NCI-H1417 treated with DMSO at 0.1 percent for 48 hours (cell line): ENCODE measurements at places on chromosomes 11 and 22.

GRCh38 chr11:120722524-120722923 is 211.0 kb downstream of the GRIK4 start:
- DNase-seq = no peak

- no peak for DNase-seq
Observed at GRCh38 chr11:92211576-92212167, 12.9 kb upstream of the FAT3 start.

DNA sequence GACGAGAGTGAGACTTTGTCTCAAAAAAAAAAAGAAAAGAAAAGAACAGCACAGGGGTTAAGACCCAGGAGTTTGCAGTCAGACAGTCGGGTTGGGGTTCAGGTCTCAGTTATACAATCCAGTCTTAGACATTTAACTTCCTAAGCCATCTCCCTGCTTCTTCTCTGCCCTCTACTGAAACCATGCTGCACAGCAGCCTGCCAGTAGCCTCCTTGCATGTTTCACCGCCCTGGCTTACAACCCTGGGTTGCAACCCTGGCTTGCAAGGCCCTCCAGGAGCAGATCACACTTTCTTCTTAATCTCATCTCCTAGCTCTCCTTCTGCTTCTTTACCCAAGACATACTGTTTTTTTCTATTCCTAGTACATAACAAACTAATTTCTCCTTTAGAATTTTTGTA is 5.9 kb upstream of the B3GAT3 start:
- no peak for DNase-seq

- DNase-seq = no peak
Observed at GRCh38 chr11:65489706-65490320, 9.0 kb upstream of the MALAT1 start.

- no peak for DNase-seq
Observed at GRCh38 chr11:44248109-44248508, 61.8 kb downstream of the ALX4 start.

- DNase-seq = no peak
Observed at GRCh38 chr11:108501396-108501795, 3.2 kb upstream of the POGLUT3 start.

DNA sequence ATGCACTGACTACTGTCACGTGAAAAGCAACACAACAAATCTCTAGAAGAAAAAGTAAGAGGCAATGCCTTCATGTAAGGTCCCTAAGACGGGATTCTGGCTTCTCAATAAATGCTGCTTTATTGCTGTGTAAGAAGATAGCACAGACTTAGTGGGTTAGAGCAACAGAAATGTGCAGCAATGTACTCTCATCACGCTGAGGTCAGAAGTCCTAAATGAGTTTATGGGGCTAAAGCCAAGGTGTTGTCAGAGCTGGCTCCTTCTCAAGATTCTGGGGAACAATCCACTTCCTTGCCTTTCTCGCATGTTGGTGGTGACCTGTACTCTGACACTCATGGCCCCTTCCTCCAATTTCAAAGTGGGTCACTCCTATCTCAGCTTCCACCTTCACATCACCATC is 93.4 kb downstream of the SHANK2 start:
- no peak for DNase-seq

GRCh38 chr11:18196532-18196931 is 23.9 kb downstream of the MRGPRX4 start:
- no peak for DNase-seq

- no peak for DNase-seq
Observed at GRCh38 chr11:117273550-117274289, 17.4 kb upstream of the BACE1-AS start.

GRCh38 chr22:39205344-39206021 is 39.3 kb downstream of the PDGFB start:
- DNase-seq = no peak

- DNase-seq = no peak
Observed at GRCh38 chr22:42431401-42432019, 693 bp downstream of the NFAM1 start.

DNA sequence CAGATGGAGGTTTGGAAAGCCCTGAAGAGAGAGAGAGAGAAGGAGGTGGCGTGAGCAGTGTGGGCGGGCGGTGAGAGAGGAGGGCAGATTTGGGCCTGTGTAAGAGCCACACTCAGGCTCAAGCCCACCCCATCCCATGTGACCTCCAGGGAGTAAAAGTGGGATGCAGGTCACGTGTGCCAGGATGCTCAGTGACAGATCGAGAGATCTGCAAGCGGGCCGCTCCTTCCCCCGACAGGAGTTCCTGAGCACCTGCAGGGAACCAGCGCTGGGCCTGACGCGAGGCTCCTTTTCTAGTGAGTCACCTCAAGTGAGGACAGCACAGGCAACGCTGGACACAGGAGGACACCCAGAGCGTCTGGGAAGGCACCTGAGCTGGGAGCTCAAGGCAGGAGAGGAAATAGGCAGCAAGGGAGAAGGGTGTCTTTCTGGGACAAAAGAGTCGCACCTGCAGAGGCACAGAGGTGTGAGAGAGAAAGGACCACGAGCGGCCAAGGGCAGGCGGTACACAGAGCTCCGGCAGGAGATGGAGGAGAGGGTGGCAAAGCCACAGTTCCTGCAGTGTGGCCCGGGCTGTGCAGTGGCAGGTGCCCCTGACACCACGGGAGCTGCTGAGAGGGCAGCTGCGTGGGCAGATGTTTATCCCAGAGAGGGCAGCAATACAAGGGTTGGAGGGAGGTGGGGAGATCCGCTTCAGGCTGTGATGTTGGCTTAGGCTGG is 1294.8 kb downstream of the TBC1D22A start:
- no peak for DNase-seq

DNA sequence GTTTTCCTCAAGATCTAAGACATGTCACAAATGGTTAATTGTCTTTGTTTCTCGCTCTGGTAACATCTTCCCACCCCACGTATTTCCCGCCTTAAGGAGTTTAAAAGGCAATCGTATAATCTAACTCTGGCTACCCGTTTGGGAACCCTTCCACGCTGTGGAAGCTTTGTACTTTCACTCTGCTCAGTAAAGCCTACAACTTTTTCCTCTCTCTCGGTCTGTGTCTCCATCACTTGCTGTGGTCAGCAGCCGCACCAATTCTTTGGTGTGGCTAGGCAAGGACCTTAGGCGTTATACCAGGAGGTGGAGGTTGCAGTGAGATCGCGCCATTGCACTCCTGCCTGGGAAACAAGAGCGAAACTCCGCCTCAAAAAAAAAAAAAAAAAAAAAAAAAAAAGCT is 1430.1 kb downstream of the LRRC4C start:
- DNase-seq = no peak

DNA sequence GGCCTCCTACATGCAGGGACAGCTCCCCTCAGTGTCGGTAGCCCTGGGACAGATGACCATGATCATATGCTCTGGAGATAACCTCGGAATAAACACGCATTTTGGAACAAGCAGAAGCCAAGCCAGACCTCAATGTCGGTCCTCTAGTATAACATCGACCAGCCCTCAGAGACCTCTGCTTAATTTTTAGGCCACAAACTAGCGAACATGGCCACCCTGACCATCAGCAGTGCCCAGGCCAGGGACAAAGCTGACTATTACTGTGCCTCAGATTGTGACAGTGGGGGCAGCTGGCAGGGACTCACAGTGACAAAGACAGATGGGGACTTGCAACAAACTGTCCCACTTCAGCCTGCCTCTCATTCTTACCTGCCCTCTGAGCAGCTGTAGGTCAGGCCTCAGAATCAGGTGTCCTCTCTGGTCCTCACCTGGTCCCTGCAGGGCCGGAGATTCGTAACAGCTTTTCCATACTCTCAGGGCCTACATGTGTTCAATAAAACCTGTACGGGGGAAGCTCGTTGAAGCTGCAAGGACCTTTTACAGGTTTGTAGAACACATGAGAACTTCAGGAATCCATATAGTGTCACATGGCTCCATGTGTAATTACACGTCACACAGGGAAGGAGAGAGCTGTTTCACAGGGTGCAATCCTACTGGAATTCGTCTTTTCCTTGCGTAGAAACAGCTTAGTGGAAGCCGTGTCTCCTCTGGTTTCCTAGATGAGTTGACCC is 72.8 kb upstream of the IGLL5 start:
- DNase-seq = no peak

DNA sequence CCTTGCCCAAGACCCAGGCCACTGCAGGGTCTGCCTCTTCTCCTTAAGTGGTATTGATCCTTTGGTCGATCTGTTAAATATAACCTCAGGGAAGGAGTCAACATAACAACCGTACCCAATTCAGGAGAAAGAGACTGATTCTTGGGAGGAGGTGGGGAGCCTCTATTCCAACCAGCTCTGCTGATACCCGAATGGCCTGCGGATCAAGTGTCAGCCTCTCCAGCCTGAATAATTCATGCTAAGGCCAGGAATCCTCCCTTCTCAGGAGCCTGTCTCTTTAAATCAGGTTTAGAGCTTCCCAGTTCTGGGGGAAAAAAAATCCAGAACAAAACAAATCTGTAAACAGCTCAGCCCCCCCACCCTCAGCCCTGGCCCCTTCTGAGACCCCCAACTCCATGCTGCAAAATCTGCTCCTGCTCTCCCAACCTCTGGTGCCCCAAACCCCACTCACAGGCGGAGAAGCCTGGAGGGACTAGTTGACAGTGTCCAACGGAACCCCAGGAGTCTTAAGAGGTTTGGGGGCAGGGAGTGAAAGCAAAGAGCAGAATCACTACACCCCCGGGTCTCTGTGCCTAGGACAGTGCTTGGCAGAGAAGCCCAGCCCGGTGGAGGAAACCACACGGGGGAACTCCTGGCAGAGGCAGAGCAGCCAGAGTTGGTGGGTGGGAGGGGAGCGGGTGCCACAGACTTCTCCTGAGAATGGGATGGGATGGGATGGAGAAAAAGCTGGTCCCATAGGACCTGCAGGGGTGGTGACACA is 863 bp upstream of the TPBGL start:
- no peak for DNase-seq

DNA sequence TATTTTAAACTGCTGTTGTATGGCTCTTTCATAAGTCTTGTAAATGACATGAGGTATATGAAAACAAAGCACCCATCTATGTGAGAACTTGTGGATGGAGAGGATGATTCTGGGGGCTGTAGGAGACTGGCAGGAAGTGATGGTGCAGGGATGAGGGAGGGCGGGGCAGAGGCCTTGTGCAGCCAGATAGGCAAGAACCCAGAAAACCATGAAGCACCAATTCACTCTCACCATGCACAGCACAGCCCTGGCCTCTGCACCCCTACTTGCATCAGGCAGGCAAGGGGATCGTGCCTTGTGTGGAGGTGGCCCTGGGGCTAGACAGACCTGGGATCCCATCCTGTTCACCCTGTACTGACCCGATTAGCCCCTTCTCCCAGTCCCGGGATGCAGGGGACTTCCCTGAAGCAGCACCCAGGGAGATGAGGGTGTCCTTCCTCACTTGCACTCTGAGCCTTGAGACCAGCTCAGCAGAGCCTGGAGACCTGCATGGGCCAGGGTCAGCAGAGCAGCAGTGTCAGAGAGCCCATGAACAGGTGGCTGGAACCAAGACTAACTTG is 85.5 kb downstream of the MORC2 start:
- no peak for DNase-seq

DNA sequence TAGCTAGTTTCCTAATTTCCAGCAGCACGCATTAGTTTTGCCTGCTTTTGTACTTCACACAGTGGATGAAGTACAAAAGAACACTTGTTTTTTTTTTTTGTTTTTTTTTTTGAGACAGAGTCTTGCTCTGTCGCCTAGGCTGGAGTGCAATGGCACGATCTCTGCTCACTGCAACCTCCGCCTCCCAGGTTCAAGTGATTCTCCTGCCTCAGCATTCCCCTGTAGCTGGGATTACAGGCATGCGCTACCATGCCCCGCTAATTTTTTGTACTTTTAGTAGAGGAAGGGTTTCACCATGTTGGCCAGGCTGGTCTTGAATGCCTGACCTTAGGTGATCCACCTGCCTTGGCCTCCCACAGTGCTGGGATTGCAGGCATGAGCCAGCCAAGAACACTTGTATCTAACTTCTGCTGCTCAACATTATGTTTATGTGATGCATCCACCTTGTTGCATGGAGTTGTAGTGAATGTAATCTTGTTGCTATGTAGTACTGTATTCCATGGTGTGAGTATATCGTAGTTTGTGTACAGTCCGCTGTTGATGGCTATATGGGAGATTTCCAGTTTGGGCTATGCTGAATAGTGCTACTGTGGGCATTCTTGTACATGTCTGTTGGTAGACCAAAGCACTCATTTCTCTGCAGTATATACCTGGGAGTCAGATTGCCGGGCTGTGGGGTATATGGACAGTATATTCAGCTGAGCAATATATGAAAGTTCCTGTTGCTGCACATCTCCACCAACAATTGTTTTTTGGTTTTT is 17.3 kb downstream of the PACS1 start:
- no peak for DNase-seq

DNA sequence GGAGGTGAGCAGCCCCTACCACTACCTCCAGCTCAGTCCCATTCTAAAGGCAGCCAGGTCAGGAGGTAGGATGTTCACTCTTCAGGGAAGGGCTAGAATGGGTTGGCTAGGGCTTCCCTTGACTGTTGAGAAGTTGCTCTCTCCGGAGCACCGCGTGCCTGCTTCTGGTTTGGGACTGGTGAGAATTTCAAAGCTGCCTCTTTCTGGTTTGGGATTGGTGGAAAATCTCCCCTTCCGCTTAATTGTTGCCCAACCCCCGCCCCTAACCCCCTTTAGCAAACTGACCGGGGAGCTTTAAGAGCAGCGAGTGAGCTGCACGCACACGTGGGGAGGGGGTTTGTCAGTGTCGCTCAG is 686 bp downstream of the USP2 start:
- DNase-seq = no peak

DNA sequence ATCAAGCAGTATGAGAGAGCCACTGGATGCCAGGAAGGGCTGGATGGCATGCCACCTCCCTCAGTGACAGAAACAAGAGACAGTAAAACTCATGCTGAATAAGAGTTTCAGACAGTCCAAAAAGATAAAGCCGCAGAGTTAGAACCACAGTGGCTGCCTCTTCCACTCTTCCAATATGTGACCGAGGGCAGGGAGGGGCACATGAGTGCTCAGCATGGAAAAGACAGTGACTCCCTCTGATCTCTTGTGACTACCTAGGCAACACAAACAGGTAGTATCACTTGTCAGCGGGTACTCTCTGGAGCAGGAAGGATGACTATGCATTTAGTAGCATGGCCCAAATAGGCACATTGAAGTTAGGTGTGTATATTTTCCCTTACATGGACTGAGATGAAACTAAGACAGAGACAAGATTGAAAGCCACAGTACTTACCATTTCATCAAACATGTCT is 295.4 kb downstream of the CADM1 start:
- DNase-seq = no peak

DNA sequence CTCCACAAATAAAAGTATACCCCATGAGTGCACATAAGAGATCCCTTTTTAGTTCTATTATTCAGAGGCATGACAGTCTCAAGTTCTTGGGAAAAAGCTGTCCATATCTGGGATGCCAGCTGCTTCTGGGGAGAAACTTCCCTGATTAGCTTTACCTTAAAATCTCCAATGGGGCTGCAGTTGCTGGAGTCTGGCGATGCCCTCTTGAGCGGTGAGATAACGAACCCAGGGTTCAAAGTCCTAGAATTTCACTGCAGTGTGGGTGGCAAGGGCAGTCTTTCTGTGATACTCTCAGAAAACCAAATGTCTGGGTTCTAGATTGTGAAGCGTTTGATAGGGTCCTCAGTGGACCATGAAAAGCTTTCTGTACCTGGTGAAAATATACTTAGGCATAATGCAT is 7.4 kb upstream of the PRR33 start:
- DNase-seq = no peak

GRCh38 chr11:2090172-2091111 is 48.7 kb downstream of the IGF2 start:
- DNase-seq = no peak
